ENCODE measurements at places on chromosomes 12 and 14. TPM values are rescaled to one million over a fixed set of nuclear protein-coding genes. Genes with fewer than 3 reads are reported as not detected.

DNA sequence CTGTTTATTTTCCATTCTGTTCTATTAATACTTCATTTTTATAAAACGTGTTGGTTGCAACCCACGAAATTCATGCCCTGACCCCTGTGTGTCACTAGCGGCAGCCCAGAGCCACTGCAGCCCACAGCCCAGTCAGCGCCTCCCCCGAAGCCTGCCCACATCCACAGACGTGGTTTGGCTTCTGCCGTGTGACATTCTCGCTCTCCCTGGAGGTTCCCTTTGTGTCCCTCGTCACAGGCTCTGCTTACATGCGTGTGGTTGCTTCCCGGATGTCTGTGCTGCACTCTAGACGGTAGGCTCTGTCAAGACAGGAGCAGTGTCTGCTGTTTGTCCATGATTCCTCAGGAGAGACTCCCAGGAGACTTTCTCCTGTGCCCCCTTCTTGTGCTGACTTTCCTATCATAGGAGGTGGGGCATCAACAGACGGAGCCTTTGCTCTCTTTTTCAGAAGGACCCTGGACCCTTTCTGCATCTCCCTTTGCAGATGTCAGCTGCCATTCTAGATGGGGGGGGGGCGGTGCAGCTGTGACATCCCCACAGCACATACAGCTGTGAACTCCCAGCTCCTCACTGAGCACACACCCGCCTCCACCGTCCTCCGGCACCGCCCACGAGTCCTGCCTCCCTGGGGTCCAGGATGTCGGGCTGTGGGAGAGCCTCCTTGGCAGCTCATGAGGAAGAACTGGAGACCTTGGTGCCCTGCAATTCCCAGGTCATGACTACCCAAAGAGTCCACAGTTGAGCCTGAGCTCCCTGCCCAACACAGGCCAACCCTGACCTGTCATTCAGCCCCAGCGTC is 36.8 kb upstream of the PIWIL1 start:
- DNase-seq: no peak

- DNase-seq: no peak
Measured at GRCh38 chr12:27769142-27769673, 10.8 kb upstream of the KLHL42 start.

- DNase-seq: no peak
Measured at GRCh38 chr14:74856366-74856765, 19.6 kb downstream of the PROX2 start.

GRCh38 chr14:61621444-61621843 is 73.9 kb upstream of the HIF1A start:
- DNase-seq: no peak

DNA sequence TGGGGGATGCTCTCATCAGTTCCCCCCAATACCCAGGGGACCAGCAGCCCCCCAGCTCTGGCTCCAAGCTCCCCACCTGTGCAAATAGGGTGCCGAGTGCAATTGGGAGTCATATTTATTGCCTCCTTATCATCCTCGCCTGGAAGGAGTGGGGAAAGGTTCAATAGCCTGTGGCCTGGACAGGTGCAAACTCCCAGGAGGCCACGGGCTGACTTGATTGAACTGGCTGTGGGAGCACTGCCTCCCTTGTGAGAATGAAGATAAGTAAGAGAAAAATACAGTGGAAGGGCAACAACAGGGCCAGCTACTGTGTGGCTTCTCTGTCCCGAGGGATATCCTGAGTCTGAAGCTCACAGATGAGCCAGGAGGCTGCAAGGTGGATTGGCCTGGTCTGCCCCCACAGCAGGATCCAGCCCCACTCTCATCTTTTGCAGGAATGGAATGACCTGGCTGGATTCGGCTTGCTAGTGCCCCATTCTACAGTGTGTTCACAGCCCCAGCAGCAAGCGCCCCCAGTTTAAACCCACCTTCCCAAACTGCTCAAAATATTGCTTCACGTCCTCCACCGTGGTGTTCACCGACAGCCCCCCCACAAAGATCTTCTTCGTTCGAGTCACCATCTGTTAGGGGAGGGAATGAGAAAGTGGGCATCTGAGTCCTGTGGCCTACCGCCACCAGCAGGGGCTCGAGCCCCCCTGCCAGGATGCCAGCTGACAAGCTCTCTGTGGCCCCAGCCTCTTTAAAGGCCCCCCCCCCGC is 6.3 kb downstream of the MSI1 start:
- no peak for DNase-seq

- DNase-seq: no peak
Measured at GRCh38 chr12:114760151-114760877, 76.3 kb upstream of the TBX3 start.

DNA sequence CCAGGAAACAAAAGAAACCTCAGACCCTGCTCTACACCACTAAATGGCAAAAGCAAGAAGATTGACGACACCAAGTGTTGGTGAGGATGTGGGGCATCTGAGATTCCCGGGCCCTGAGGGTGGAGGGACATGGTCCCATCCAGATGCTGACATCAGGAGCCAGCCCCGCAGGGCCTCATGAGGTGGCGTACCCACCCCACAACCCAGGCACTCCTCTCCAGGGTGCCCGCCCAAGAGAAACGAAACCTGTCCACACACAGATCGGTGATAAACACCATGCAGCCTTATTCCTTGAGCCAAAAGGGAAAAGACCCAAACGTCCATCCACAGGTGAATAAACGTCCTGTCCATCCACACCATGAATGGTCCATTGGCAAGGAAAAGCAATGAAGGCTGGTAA is 54.8 kb upstream of the C14orf180 start:
- no peak for DNase-seq

GRCh38 chr14:89178800-89179535 is 238.1 kb downstream of the FOXN3 start:
- no peak for DNase-seq

DNA sequence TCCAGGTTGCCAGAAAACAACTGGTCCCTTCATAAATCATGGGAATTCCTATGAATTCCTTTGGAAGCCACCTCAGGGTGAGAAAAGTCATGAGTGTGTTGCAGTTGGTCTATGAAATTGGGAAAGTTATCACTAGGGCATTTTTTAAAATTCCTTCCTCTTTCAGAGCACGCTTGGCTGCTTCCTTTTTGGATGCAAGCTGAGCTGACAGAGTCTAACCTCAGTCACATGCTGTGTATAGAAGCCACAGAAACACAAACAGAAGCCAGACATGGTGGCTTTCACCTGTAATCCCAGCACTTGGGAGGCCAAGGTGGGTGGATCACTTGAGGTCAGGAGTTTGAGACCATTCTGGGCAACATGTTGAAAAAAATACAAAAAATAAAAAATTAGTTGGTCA is 21.7 kb upstream of the HELB start:
- DNase-seq: no peak

DNA sequence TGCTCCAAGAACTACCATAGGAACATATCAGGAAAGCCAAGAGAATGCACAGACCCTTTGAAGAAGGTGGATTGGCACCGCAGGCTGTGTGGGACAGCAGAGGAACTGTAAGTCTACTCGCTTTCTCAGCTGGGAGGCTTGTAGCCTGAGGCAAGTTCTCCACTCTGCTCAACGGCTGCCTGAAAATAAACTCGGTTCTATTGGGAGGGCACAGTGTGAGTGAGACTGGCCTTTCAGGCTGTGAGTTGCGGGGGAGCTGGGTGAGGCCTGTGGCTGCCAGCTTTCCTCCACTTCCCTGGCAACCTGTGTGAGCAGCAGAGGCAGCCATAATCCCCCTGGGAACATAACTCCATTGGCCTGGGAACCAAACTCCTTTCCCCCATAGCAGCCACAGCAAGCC is 132.1 kb downstream of the ANKS1B start:
- no peak for DNase-seq

GRCh38 chr12:2248901-2249381 is 196.2 kb downstream of the CACNA1C start:
- no peak for DNase-seq

GRCh38 chr14:77319422-77319821 is 1.3 kb downstream of the POMT2 start:
- DNase-seq: no peak

GRCh38 chr12:41769810-41770209 is 374.9 kb downstream of the GXYLT1 start:
- no peak for DNase-seq

- no peak for DNase-seq
Measured at GRCh38 chr12:14394317-14395073, 29.0 kb downstream of the ATF7IP start.

DNA sequence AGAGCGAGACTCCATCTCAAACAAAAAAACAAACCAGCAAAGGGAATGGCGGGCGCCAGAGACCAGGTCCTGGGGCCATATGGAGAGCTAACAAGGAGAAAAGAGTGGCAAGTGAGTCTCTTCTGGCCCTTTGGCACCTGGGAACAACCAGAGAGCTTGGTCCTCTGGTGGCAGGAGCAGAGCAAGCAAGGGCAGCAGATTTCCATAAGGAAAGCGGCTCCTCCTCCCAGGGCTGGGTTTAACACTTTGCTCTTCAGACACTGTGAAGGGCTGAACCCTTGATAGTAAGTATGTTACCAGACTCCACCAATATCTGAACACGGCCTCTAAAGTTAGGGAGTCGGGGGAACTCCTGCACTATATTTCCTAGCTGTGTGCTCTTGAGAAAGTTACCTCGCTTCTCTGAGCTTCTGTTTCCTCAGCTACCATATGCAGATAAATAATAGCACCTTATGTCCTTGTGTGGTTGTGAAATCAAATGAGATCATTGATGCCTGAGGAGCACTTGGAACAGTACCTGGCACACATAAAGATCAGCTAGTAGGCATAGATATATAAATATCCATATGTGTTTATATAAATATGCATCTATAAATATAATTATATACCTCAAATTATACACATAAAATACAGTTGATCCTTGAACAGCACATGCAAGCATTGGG is 33.4 kb upstream of the PLEKHG6 start:
- no peak for DNase-seq

GRCh38 chr14:24858052-24858451 is 191.9 kb downstream of the STXBP6 start:
- DNase-seq: no peak

DNA sequence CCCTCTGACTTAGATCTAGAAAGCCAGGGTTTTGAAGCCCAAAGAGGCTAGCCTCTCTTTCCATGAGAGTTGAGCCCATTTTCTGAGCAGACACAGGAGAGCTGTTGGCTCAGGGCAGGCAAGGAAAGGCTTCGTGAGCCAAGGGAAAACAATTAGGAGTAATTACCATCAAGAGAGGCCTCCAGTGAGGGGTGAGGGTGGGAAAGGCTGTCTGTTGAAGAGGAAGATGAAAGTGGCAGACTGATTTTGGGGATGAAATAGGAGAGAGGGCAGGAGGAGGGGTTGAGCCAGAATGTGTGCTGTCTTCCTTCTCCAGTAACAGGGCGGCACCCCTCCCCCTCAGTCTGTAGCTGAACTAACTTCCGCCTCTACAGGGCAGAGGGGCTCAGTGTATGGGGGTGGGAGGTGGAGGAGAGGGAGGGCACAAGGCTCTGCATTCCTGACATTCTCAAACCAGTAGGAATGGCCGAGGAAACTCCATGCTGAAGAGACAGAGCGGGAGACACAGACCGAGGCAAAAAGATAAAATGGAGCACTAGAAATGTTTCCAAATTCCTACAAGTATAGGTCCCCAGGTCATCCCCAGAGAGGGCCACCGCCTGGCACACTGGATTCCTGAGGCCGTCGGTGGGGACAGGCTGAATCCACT is 33.1 kb upstream of the COL2A1 start:
- DNase-seq: no peak

- DNase-seq: no peak
Measured at GRCh38 chr14:104442107-104442551, 137.4 kb upstream of the C14orf180 start.

DNA sequence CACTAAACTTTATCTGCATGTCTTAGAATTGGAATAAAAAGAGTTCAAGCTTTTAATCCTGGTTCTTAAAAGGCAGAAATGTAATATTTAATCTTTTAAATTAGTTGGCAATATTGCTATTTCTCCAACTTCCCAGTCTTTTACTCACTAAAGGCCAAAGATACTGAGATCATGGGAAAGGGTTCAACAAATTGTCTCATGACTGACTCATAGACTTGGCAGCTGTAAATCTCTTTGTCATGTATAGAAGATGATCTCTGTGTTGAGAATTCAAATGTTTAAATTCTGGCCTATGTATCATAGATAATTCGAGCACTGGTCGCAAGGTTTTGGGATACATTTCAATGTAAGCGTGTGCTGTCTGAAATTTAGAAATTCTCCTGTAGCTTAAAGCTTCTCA is 40.1 kb upstream of the STRAP start:
- DNase-seq: no peak

DNA sequence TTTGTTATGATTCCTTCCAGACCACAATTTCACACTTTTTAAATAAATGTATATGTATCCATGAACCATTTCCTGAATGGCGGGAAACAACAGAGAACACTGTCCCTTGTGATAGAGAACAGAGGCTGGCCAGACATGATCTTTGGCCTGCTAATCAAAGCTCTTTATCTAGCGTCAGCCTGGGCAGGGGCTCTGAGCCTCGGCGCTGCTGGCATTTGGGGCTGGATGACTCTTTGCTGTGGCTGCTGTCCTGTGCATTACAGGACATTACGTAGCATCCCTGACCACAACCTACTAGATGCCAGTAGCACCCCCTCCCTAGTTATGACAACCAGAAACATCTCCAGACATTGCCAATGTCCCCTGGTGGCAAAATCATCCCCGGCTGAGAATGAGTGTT is 77.7 kb downstream of the DNAH10 start:
- DNase-seq: no peak

GRCh38 chr12:71646512-71646911 is 17.1 kb downstream of the ZFC3H1 start:
- DNase-seq: no peak

- DNase-seq: no peak
Measured at GRCh38 chr14:52342849-52343596, 28.9 kb downstream of the PTGER2 start.

DNA sequence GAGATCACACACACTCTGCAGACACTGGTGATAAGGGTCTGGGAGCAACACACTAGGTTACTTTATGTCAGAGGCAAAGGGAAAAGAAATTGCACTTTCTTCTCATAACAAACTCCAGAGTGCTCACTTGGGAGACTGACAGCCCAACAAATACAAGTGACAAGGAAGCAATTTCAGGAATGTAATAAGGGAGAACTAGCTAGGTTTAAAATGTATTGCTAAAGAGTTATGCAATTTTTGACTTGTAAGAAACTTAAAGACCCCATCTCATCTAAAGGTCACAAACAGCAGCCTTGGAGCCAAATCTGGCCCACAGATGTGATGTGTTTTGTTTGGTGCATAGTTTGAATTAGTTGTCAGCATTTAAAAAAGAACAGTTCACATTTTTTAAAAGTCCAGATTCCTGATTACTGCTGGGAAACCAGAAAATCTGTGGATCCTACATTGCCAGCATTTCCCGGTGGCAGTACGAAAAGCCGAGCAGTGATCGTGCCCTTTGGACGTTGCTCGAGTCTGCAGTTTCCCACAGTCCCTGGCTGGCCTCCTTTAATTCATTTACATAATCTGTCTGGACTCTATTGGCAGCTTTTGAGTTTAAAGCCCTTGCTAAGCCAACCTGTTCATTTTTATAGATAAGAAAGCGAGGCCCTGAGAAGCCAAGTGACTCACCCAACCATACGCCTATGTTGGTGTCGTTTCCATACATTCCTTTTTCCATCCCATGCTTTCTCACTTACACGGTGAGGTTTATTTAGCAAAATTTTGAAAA is 42.0 kb upstream of the ETV6 start:
- no peak for DNase-seq

The PLEKHG7 gene
- 0.60 TPM for total RNA-seq

The MYO1A gene
- 0.70 TPM for total RNA-seq

The TMED10 gene
- 195 TPM for total RNA-seq

The DAO gene
- not detected for total RNA-seq

The TEX22 gene
- total RNA-seq: 0.60 TPM

The SMOC1 gene
- not detected for total RNA-seq

The KIF26A gene
- 4.7 TPM for total RNA-seq

The MYRFL gene
- not detected for total RNA-seq

The MYH7 gene
- total RNA-seq: not detected

Data from T-helper 17 cell (primary cell).